ENCODE measurements at places on chromosomes 11 and 22. TPM values are rescaled to one million over a fixed set of nuclear protein-coding genes. Genes with fewer than 3 reads are reported as not detected.

RAB3IL1 gene
- total RNA-seq: 1.9 TPM

PDGFD gene
- 10.0 TPM for total RNA-seq

SDHAF2 gene
- total RNA-seq: 33.7 TPM

MS4A6E gene
- total RNA-seq: not detected

GALNT18 gene
- 1.7 TPM for total RNA-seq

GPHA2 gene
- total RNA-seq: not detected

KCNJ1 gene
- total RNA-seq: not detected

ALG12 gene
- 14.6 TPM for total RNA-seq

DTX4 gene
- total RNA-seq: 0.21 TPM

PNPLA3 gene
- 2.8 TPM for total RNA-seq

DRD4 gene
- not detected for total RNA-seq

FAM181B gene
- total RNA-seq: 0.04 TPM

HPX gene
- 0.32 TPM for total RNA-seq

DRD2 gene
- total RNA-seq: not detected

FIBIN gene
- not detected for total RNA-seq

FGF3 gene
- total RNA-seq: not detected

OR52I2 gene
- not detected for total RNA-seq

GAB4 gene
- total RNA-seq: not detected

TPBGL gene
- total RNA-seq: 0.07 TPM

PDGFB gene
- total RNA-seq: 69.0 TPM

DBX1 gene
- total RNA-seq: not detected

RHOG gene
- total RNA-seq: 10.9 TPM

OR2AG2 gene
- total RNA-seq: 0.07 TPM

OR52E8 gene
- total RNA-seq: not detected

CRYBB1 gene
- total RNA-seq: not detected

SLC22A12 gene
- not detected for total RNA-seq

CCDC116 gene
- total RNA-seq: 0.07 TPM

ARHGAP8 gene
- total RNA-seq: 0.07 TPM

SHISA8 gene
- not detected for total RNA-seq

FREY1 gene
- total RNA-seq: 0.88 TPM

IGLL5 gene
- total RNA-seq: not detected

NECTIN1 gene
- total RNA-seq: 9.4 TPM

RBMXL2 gene
- total RNA-seq: 0.04 TPM

CD82 gene
- total RNA-seq: 29.0 TPM

PAX6 gene
- total RNA-seq: not detected

HBB gene
- total RNA-seq: not detected

OR51B4 gene
- total RNA-seq: not detected

PTGDR2 gene
- total RNA-seq: under 0.01 TPM

SC5D gene
- 58.5 TPM for total RNA-seq

APOBEC3B gene
- total RNA-seq: 2.4 TPM

EMID1 gene
- total RNA-seq: not detected

SCUBE2 gene
- 0.73 TPM for total RNA-seq

LMF2 gene
- 29.5 TPM for total RNA-seq

NPAS4 gene
- not detected for total RNA-seq

NRIP3 gene
- total RNA-seq: 4.0 TPM

TNNI2 gene
- total RNA-seq: not detected

KRTAP5-1 gene
- not detected for total RNA-seq

SMTNL1 gene
- total RNA-seq: not detected

PTPN5 gene
- not detected for total RNA-seq

CNGA4 gene
- not detected for total RNA-seq

FGF4 gene
- not detected for total RNA-seq

SLC22A6 gene
- total RNA-seq: not detected
